ENCODE measurements at places on chromosomes 6 and 20.

DNA sequence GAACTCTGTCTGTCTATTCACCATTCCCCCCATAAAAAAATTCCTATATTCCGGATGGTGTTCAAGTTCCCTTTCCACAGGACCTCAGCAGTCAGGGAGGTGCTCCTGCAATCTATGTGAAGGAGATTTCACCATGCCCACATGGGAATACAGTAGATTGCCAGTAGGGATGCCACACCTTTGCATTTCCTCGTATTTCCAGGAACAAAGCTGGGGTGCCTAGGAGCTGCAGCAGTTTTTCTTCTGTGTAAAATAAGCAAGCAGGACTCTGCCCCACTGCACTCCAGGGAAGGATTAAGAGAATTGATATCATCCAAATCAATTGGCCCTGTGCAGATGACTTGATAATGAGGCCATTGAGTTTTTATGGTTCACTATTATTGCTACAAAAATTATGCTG lies 7.4 kb upstream of the KIF16B start:
- DNase-seq, result no peak

DNA sequence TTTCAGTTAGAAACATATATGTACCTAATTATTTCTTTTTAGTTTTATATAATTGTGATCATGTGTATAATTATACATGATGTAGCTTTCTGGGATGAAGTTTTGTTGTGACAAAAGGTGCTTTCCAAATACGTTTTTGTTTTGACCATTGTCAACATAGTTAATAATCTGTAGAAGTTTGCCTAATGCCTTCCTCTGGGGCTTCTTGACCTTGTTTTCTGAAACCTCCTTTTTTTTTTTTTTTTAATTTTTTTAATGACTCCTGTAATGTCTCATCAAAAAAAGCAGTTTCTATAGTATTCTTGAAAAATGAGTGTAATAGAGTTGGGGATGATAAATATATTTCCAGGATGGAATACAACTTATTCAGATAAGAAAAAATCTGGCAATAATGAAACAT lies 434.7 kb upstream of the SOX4 start:
- no peak for DNase-seq

- DNase-seq, result peak; percentile 16
These were observed 29.6 kb downstream of the RAMACL start for GRCh38 chr6:166556863-166557322.

DNA sequence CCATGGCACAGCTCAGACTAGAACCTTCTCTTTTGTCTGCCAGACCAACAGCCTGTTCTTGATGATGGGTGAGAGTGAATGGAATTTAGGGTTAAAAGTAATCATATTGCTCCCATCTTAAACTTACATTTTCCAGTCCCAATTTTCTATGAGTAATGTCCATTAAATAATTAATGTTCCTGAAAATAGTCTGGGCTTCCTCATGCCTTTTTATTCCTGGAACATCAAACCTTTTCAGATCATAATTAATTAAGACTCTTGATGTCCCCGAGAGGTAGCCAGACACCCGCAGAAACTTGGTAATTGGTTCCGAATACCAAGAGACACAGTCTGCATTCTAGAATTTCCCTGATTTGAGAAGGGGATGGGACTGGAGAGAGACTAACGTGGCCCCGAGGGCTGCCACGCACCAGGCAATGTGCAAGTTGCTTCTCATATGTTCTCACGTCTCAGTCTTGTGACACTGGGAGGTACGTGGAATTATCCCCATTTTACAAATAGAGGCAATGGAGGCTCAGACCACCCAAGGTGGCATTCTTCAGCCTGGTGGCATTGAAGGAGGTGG lies 78.6 kb upstream of the TOX2 start:
- no peak for DNase-seq

DNA sequence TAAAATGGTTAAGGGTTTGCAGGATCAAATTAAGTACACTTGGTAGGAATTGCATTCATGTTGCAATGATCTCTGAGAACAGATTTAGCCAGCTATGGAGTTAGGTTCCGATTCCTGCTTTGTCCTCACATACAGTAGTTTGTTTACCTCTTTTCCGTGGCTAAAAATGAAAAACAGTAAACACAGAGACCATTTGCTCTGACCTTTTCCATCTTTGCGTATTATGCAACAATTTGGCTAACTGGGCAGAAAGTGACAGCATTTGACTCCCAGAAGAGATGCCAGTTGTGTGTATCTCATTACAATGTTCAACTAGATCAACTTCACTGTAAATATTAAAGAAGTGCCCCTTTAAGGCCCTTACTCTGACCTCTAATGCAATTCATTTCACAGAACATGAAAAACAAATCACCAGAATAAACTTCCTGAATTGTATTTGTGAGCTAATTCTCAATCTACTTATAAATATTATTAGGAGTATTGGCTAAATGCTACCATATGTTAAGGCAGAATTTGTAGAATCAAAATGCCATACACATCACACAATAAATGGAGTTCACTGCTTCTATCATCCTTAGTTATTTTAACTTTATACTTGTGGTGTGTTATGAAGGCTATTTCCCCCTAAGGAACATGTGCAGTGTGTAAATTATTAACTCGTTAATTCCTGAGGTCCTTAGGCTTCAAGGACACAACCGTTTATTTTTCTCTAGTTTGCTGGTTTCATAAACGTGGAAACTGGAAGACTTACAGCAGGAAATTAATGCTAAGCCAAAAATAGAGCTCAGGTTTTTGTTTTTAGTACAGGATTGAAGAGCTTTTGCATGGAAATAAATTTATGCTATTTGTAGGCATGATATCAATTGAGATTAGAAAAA lies 380.7 kb upstream of the CITED2 start:
- no peak for DNase-seq

- no peak for DNase-seq
These were observed 34.6 kb downstream of the FAM83B start for GRCh38 chr6:54881067-54881730.

All from stimulated activated CD4-positive, alpha-beta T cell treated with anti-CD3 and anti-CD28 coated beads, Interleukin-15, amount 100 ng/mL, for 24 hours (primary cell).